ENCODE measurements at places on chromosomes 3 and 15.
A peak's percentile ranks its signal among the peaks of the same experiment; 100 is the strongest.

GRCh38 chr15:96293441-96293840, 37.1 kb upstream of the NR2F2 start:
- DNase-seq = no peak

GRCh38 chr3:32398531-32398930, 6.9 kb downstream of the CMTM7 start:
- DNase-seq = no peak

DNA sequence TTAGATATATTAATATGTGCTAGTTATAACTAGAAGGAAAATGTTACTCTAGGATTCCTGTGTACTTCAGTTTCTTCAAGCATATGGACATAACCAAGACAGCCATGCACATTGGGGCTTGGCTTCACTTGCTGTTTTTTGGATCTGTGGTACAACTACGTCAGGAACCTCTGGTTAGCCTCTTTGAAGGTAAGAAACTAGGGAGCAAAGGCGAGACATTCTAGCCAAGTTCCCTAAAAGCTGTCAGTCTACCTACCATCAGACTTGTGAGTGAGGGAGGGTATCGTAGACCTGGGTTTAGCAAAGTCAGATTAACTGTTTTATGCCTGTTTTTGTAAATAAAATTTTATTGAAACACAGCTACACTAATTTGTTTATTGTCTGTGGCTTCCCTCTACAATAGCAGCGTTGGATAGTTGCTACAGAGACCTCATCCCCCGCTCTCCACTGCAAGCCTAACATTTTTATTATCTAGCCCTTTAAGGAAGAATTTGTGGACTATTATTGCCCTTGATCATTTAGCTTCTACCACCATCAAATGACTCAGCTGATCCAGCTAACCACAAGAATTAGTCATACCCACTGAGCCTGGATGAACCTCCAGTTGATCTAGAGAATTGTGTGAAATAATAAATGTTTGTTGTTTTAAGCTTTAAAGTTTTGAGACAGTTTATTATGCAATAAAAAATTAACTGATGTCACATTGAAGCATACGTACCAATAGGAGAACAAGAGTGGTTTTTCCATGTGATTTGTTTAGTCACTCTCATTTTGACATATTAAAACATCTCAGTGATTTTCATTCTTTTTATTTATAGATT, 58.1 kb downstream of the RSRC1 start:
- peak; percentile 97 for DNase-seq

DNA sequence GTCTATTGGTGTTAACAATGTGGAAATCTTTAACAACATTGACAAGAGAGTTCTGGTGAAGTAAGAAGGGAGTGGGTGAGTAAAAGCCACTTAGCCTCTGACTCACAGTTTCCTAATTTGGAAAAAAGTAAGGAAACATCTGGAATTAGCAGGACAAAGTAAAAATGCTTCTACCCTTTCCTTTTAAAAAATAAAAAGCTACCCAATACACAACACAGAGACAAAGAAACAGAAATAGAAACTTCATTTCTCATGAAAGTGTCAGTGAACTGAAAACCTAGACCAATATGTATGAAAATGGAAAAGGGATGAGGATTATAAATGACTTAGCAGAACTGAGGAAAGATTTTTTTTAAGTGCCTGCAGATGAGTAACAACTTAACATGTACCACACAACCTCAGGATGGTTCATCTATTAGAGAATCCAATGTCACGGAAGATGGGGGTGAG, 65.4 kb downstream of the SSR3 start:
- DNase-seq = peak; percentile 78

Measured in fibroblast of the aortic adventitia (primary cell).